ENCODE measurements at places on chromosomes 11 and 22. TPM values are rescaled to one million over a fixed set of nuclear protein-coding genes. Genes with fewer than 3 reads are reported as not detected.

Gene TSPO
- 763 TPM for polyA plus RNA-seq

- DNase-seq: no peak
These were observed 59.4 kb downstream of the GLYATL1 start for GRCh38 chr11:58998480-58999290.

GRCh38 chr22:39430576-39431150, 26.1 kb upstream of the MGAT3 start:
- DNase-seq: no peak

GRCh38 chr11:723120-723883, 17.3 kb downstream of the EPS8L2 start:
- no peak for DNase-seq

DNA sequence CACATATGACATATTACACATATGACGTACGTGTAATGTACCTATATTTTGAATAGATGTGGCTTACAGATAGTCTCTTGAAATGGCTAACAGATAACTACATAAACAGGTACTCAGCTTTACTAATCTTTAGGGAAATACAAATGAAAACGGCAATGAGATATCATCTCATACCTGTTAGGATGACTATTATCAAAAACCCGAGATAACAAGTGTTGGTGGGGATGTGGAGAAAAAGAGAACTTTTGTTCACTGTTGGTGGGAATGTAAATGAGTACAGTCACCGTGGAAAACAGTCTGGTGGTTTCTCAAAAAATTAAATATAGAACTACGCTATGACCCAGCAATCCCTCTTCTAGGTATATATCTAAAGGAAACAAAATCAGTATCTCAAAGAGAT, 247.6 kb downstream of the ETS1 start:
- DNase-seq: no peak

GRCh38 chr11:113564527-113565130, 89.4 kb upstream of the DRD2 start:
- DNase-seq: no peak

- DNase-seq: peak; percentile 54
These were observed 29.0 kb downstream of the FBLN1 start for GRCh38 chr22:45531441-45532234.

DNA sequence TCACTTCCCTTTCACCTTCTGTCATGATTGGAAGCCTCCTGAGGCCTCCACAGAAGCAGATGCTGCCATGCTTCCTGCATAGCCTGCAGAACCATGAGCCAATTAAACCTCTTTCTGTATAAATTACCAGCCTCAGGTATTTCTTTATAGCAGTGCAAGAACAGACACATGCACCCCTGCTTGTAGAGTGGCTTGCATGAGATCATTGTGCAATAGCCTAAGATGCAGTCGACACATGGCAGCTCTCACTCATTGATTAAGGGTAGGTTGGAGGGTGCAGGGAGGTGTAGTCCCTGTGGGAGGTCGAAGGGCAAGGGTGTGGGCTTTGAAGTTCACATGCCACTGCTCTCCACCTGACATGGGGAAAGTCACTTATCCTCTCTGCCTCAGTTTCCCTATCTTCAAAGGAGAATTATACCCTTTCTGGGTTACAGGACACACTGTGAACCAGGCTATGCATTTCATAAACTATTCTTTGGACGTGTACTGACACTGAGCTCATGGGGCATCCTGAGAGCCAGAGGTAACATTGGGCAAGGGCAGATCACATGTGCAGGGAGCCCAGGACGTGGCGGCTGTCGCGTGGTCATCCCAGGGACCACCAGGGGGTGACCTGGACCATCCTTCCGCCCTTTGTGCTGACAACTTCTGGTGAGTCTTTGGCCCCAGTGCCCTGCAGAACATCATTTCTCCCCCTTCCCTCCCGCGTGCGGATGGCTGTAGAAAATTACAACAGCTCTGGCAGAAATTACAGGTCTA, 69.2 kb upstream of the SHANK2 start:
- DNase-seq: no peak

Gene SEPTIN3
- 0.06 TPM for polyA plus RNA-seq

- DNase-seq: no peak
These were observed 336.8 kb upstream of the NCAM1 start for GRCh38 chr11:112624431-112624830.

GRCh38 chr11:121472312-121472711, 19.5 kb upstream of the SORL1-AS1 start:
- no peak for DNase-seq

DNA sequence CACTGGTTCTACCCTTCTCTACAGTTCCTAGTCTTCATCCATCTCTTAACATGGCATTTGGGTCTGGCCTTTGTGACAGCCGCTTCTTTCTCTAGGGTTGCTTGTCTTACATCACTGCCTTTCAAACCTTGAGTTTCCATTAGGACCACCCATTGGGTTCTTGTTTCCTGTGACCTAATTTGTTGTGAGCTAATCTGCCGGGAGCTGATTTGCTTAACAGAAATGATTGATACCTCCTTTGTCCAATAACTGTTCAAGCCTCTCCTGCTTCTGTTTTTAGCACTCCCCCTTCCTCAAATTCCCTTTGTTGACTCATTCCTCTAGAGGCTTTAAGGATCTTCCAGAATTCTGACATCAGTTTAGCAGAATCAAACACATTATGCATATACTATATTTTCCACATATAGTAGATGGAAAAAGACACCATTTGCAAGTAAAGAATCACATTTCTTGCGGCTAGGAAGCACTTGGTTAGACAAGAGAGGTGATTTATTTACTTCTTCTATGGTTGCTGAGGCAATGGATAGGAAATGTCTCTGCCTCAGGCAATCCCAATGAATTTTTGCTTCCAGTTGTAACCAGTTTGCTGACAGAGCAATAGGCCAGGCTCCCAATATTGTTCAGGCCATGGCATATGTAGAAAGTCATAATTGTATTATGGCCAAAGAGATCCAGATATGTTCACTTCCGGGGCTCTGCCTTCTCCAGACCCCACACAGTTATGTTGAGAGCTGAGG, 130.7 kb downstream of the SNX19 start:
- peak; percentile 81 for DNase-seq

DNA sequence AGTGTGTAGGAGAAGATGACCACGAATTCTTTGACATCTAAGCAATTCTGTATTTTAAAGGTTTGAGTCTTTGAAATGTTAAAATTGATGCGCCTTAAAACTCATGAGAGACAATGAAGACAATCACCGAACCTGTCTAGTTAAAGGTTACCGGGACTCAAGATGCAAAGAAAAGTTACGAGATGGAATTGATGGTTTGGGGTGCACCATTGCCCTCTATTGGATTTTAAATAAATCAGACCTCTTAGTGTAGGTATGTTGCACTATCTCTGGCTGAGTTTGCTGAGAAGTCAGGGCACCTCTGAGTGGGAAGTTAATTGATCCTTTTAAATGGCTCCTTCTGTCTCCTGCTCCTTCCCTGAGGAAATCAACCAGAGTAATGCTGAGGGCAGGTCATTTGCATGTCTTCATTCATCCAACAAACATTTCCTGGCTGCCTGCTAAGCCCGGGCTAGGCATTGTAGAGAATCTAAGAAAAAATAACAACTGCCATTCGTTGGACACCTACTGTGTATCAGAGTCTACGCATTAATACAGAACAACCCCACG, 19.4 kb upstream of the TMA7B start:
- DNase-seq: no peak

GRCh38 chr11:37264060-37264459, 666.0 kb upstream of the RAG2 start:
- no peak for DNase-seq

- DNase-seq: no peak
These were observed 286.4 kb downstream of the NTM start for GRCh38 chr11:131656839-131657211.

Gene PPP1R14B
- polyA plus RNA-seq: 706 TPM

Measured in foreskin keratinocyte (primary cell).